Stimulated activated CD4-positive, alpha-beta T cell treated with anti-CD3 and anti-CD28 coated beads, TNF-alpha, amount 100 ng/mL, for 4 hours (primary cell): ENCODE measurements at places on chromosomes 5 and 9.

DNA sequence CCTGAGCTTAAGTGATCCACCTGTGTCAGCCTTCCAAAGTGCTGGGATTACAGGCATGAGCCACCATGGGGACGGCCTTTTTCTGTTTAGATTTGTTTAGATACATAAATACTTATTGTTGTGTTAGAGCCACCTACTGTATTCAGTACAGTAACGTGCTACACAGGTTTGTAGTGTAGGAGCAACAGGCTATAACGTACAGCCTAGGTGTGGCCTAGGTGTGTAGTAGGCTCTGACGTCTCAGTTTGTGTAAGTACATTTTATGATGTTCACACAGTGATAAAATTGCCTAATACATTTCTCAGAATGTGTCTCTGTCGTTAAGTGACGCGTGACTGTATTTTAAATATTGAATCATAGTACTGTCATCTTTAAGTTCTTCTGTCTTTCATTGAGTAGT is 84.1 kb downstream of the MELK start:
- no peak for DNase-seq

DNA sequence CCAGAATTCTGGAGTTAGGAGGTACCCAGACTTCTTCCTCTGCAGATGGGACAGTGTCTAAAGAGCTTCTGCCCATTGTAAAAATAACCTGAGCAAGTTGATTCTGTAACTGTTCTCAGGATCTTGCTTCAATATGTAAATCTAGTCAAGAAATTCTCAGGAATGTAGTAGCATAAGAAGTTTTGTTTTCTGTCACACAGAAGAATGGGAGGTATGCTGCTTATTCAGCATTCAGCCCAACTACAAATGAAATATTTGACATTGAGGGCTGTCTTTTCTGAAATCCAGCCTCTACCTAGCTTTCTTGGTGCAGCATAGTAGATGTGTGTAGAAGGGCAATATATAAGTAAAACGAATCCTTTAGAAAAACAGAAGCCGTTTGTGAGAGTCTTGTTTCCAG is 13.8 kb downstream of the MACIR start:
- no peak for DNase-seq

DNA sequence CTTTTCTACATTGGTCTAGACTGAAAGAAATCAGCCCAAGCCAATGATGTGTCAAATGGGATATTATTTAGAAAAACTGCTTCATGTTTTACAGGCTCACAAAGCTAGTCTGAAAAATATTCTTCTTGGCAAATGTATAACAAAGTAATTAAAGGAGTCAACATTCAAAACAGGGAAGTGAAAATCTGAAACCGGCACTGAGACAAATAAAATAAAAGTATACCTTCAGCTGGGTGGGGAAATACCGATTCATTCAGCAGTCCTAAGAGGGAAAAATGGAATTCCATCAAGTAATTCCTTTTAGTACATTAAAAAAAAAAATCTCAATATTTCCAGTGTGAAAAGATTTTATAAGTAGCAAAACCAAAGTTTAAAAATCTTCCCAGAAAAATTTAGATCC is 259.6 kb upstream of the SLC24A2 start:
- no peak for DNase-seq

- DNase-seq: no peak
Observed at GRCh38 chr9:70994582-70994981, 126.8 kb downstream of the TRPM3 start.

GRCh38 chr5:159504857-159505304 is 174.6 kb upstream of the IL12B start:
- no peak for DNase-seq

DNA sequence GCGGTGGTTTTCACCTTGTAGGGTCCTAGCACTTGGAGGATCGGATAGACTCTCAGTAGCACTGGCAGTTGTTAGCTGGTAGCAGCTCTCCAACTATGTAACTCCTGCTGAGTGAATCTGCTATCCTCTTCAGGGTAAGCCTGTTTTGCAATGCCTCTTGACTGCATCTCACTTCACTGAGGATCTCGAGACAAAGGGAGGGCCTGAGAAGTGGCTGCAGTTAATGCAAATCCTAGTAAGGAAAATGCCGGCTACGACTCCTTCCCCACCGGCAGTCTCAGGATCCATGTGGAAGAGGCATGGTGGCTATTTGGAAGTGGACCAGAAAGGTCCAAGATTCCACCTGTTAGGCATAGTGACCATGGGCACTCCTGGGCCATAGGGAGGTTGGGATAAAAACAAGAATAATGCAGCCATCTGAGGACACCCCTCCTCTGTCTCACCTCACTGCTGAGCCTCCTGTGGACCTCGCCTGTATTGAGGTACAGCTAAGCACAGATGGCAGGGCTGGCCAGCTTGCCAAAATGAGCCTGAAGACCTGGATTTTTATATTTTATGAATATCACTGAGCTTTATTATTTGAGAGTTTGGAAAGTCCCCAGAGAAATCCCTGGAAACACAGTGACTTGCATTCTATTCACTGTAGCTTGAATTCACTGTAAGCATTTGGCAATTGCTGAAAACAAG is 146.0 kb downstream of the LIFR start:
- no peak for DNase-seq
